ENCODE measurements at places on chromosomes 16 and 17.
A peak's percentile ranks its signal among the peaks of the same experiment; 100 is the strongest.

DNA sequence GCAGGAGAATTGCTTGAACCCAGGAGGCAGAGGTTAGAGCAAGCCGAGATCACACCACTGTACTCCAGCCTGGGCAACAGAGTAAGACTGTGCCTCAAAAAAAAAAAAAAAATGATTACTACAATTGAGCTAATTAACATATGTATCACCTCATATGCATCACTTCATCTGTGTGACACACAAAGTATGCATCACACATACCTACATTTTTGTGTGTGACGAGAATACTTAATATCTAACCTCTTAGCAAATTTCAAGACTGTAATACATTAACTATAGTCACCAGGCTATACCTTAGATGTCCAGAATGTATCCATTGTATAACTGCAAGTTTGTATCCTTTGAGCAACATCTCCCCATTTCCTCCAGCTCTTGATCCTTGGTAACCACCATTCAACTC lies 214.2 kb upstream of the MON1B start:
- no peak for DNase-seq

DNA sequence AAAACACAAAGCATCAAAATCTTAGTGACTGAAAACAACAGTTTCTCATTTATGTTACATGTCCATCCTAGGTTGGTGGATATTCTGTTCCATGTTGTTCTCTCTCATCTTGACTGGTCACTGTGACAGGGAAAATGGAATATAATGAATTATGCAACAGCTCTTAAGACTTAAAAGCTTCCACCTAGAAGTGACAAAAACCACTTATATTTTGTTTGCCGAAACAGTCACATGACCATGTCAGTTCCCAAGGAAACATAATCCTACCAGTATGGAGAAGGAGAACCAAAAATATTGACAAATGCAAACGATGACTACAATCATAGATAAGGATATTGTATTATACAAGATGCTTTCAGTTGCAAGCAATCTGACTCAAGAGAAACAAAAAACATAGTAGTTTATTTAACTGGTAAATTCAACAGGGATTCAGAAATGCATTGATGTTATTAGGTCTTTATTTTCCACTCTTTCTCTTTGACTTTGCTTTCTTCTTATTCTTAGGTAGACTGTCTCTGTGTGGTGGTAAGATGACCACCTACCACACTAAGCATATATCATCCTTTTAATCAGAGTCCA lies 103.8 kb downstream of the SSH2 start:
- no peak for DNase-seq

GRCh38 chr16:54986409-54986808 lies 55.7 kb downstream of the IRX5 start:
- no peak for DNase-seq

GRCh38 chr17:43533699-43534098 lies 12.4 kb downstream of the ETV4 start:
- DNase-seq = no peak

DNA sequence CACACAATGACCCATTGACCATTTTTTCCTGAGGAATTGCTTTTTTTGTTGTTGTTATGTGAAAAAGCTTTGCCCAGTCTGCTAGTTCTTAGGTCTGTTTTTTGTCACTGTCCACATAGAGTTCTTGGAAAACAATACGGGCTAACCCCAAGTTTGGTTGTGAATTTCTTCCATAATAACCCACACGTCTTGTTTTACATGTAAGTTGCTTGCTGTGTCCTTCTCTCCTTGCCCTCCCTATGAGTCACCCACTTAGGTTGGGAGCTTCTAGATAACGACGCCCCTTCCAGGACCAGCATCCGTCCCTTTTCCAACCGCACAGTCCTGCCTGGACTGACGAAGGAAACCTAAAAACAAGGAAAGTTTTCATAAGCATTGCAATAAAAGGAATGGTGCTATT lies 175.3 kb upstream of the HS3ST3A1 start:
- peak; percentile 41 for DNase-seq

DNA sequence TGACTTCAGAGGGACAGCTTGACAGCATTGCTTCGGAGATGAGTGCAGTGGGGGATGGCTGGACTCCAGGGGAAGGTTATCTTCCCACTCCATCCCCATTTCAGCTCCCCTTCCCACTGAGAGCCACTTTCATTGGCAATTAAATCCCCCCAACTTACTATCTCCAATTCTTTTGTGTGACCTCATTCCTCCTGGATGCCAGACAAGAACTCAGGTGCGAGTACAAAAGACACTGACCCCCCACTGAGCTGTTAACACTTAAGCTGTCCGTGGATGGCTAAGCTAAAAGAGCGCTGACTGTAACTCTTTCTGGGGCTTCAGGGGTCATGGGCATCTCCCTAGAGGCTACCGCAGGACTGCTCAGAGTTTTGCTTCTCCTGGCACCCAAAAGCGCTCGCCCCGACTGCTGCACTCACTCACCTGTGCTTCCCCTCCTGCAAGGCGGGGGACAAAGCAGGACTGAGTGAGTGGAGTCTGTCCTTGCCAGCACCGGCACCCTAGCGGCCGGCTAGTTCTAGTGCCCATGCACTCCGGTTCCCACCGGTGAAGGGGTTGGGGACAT lies 44.8 kb upstream of the FBXO47 start:
- no peak for DNase-seq

GRCh38 chr16:87548046-87548445 lies 54.3 kb upstream of the JPH3 start:
- no peak for DNase-seq

- no peak for DNase-seq
These were observed 7.2 kb downstream of the PDK2 start for GRCh38 chr17:50102164-50102991.

- peak; percentile 74 for DNase-seq
These were observed 65.2 kb downstream of the ARSG start for GRCh38 chr17:68356520-68356919.

- DNase-seq = no peak
These were observed 18.4 kb downstream of the NPTX1 start for GRCh38 chr17:80458016-80458415.

DNA sequence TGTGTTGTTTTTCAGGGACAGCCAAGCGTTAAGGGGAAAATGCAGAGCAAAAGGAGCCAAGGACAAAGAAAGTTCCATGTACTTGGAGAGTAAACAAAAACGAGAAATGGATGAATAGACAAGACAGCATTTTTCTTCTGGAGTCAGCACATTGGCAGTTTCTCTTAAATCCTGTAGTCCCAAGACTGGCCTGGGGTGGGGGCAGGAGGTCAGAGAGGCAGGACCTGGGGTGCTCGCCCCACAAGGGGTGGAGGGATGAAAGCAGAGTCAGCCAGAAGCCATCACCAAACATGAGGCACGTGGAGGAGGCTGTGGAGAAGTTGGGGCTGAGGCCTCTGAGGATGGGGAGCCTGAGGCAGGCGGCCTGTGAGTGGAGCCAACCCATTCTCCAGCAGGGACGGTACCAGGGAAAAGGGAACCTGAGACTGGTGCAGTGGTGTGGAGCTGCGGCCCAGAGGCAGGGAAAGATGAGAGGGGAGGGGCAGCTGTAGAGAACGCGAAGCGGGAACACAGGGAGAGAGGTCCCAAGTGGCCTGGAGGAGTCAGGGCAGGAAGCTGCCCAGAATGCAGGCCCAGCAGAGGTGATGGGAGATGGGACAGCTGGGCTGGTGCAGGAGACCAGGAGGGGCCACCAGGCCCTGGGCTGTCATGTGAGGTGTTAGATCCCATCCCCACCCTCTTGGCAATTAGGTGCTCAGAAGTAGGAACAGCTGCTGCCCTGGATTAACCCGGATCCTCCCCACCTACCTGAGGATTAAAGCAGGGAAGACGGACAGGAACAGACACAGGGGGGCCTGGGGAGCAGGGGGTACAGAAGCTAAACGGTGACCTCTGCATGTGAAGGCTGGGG lies 3.3 kb downstream of the TLCD3B start:
- DNase-seq = no peak

GRCh38 chr16:75351183-75351582 lies 82.1 kb downstream of the CFDP1 start:
- peak; percentile 83 for DNase-seq

DNA sequence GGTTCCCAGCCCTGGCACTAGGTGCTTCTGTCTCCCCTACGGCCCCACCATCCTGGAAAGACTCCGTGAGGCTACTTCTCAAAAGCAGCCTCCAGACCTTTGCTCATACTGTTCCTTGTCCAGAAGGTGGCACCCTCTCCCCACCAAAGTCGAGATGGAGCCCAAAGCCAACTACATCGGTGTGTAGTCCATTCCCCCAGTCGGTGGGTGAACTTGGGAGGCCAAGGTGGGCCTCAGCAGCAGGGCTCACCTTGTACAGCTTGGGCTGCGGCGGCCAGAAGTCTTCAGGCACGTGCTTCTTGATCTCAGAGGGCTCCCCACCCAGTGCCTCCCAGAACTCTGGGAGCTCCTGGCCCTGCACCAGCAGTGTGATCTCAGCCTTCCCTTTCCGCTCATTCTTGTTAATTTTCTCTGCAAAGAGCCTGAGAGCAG lies 10.2 kb downstream of the FLII start:
- DNase-seq = peak; percentile 59

- no peak for DNase-seq
These were observed 39.9 kb downstream of the MSI2 start for GRCh38 chr17:57296231-57296630.

GRCh38 chr17:50423553-50424159 lies 2.4 kb upstream of the ACSF2 start:
- DNase-seq = peak; percentile 99

DNA sequence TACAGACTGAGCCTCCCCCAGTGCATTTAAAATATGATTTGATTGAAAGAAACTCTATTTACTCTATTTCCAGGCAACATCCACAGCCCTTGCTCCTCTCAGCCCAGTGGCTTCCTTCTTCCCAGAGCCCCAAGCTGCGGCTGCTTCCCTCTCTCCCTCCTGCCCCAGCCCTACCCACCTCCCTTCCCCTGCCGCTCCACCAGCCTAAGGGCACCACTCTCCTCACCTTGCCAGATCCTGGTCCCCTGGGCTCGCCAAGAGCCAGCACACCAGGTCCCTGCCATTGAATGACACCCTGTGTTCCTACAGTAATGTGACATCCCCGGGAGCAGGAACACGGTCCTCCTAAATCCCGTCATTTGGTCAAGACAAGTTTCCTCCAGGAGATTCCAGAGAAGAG lies 236.0 kb downstream of the RBFOX3 start:
- no peak for DNase-seq

All from HT1080 (cell line).